ENCODE measurements at places on chromosomes 11 and 22.

DNA sequence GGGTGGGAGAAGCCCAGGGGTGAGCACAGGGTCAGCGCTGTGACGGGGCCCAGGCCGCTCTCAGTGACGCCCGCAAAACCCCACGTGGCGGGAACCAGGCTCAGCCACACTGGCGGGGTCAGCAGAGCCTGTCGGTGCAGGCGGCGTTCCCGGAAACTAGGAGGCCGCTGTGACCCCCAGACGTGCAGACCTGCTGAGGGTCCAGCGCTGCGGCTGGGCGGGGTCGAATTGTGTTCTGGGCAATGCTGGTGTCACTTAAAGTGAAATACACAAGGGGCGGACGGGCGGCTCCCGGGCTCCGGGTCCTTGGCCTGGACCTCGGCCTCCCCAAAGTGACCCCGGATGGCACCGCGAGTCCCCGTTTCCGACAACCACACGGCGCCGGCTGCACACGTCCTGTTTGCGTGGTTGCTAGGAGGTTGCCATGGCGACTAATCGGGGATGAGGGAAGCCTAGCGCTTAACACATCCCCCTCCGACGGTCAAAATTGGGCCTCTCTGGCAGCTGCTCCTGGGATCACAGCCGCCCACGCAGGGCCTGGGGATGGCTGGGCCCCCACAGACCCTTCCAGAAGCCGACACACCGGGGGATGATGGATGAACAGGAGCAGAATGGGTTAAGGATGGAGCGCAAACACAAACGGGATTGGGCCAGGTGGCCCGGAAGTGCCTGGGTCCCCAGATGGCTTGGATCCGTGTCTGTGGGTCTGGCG, 81.7 kb upstream of the PRR5 start:
- no peak for DNase-seq

DNA sequence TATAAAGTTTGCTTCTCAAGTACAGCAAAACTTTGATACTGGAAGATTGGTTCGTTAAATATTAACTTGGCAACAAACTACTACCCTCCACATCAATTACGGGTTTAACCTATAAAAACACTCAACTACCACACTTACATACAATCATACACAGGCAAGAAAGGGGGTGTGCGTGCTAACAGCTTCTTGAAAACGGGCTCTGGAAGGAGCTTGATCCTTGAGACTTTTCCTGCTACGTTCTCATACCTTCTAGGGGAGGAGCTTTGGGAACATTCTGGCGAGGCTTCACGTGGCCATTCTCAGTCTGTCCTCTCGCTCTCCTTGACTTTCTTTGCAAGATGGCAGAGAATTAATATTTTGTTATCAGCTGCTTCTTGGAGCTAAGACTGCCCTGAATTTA, 6.8 kb upstream of the ESAM start:
- DNase-seq, result no peak

DNA sequence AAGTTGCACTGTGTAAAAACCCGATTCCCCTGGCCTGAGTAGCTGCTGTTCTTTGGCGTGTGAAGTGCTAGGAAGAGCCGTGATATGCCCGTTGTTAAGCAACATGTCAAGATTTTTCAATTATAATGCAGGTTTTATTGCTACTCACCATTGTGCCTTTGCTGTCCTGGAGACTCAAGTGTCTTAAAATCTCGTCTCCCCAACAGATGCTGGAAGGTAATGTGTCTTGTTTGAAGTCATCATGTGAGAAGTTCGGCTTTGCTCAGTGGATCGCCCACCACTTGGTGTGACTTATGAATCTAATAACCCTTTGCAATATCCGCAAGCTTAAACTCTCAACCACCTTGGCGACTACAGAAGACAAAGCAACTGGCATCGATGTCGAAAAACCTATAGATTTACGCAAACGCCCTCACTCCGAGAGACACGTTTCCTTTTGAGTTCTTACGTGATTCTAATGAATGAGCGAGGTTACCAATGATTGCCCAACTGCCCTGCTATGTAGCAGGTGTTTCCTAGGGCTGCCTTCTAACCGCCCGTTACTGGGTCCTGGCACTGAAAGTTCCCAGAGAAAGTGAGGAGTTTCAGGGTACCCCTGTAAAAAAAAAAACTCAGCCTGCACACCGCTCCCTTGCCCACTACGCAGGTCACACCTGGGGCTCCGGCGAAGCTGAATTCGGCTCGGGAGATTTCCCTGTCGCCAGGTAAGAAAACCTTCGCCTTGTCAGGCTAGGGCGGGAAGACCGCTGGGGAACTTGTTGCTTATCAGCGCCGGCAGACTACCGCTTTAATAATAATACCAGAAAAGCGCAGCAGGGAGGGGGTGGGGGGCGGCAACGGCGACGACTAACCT, 21.2 kb upstream of the BDNF start:
- no peak for DNase-seq

GRCh38 chr11:66467034-66467659, 442 bp downstream of the PELI3 start:
- no peak for DNase-seq

DNA sequence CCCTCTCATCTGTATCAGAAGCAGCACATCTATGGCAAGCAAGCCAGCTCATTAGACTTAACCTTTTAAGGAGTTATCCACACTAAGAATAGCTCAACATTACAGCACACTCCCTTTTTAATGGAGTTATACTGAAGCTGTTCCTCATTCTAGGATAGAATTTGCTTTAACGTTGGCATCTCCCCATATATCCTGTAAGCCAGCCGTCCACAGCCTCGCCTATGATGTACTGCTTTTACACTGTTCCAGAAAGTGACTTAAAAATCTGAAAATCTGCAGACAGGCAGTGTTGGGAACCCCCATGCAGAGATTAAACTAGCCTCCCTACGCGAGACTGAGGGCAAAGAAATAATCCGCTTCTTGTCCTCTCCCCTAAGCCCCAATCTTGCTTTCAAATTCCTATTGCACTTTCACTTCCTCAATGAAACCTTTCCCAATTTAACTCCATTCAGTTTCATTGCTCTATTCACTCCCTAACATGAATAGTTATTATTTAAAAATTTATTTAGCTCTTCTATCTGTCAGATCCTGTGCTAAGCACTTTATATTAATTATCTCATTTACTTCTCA, 225.0 kb downstream of the BLID start:
- DNase-seq, result no peak

Measured in NCI-H2107 (cell line).